ENCODE measurements at places on chromosomes 4 and X.

- no peak for DNase-seq
These were observed 88.4 kb upstream of the SLC7A11 start for GRCh38 chr4:138330531-138330930.

- DNase-seq: no peak
These were observed 47.9 kb downstream of the RBPJ start for GRCh38 chr4:26368685-26369084.

- no peak for DNase-seq
These were observed 421.3 kb downstream of the MID1IP1 start for GRCh38 chrX:39222346-39223113.

- DNase-seq: no peak
These were observed 2.4 kb upstream of the SH3KBP1 start for GRCh38 chrX:19889582-19890342.

- DNase-seq: no peak
These were observed 32.3 kb upstream of the ADAD1 start for GRCh38 chr4:122346503-122346902.

- DNase-seq: no peak
These were observed 590.8 kb downstream of the SPRY1 start for GRCh38 chr4:123987408-123987807.

- no peak for DNase-seq
These were observed 21.1 kb upstream of the HSFX4 start for GRCh38 chrX:149908308-149908707.

- no peak for DNase-seq
These were observed 6.3 kb upstream of the LETM1 start for GRCh38 chr4:1862055-1862911.

- no peak for DNase-seq
These were observed 16.8 kb downstream of the CEP135 start for GRCh38 chr4:55965585-55965984.

- DNase-seq: no peak
These were observed 357.8 kb downstream of the TLL1 start for GRCh38 chr4:166230841-166231240.

DNA sequence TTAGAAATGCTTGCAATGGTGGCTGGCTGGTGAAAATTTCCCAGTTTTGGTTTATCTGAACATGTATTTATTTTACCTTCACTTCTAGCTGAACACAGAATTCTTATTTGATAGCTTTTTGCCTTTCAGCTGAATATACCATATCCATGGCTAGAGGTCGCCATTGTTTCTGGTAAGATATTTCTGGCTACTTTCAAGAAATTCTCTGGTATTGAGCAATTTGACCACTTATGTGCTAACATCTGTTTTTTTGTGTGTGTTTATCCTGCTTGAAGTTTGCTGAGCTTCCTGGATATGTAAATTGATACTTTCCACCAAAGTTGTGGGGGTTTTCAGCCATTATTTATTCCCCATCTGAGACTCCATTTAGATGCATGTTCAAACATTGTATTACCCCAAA, 75.4 kb downstream of the FBXW7 start:
- DNase-seq: no peak

DNA sequence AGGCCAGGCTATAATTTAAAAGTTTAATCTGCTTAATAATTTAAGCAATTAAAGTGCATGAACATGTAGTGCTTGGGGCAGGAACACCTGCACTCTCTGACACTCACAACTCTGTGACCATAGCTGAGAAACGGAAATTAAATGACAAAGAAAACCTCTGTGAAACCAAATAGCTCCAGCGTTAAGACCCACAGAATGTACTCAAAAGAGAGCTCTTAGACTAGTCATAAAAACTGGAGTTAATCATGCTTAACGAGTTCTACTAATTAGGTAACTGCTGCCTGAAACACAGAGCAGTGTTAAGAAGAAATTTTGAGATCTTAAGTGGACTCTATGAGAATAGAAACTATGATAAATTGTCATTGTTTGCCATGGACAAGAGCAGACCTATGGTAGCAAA, 174.4 kb upstream of the SPIN4 start:
- DNase-seq: no peak

GRCh38 chrX:2451501-2452316, 49.1 kb downstream of the DHRSX start:
- DNase-seq: no peak

GRCh38 chrX:78375894-78376293, 48.5 kb upstream of the CYSLTR1 start:
- DNase-seq: no peak

- peak; percentile 38 for DNase-seq
These were observed 325.2 kb downstream of the CAMK2D start for GRCh38 chr4:113436360-113436759.

- peak; percentile 58 for DNase-seq
These were observed 26.9 kb downstream of the IGSF1 start for GRCh38 chrX:131262200-131262599.

GRCh38 chrX:153934762-153935325, at the start of gene NAA10:
Gene NAA10 (minus strand): TSS chrX:153935037. CDS start chrX:153934904, 133 bp downstream.
- peak; percentile 45 for DNase-seq

- no peak for DNase-seq
These were observed 172.0 kb downstream of the FBXO8 start for GRCh38 chr4:174111422-174111821.

DNA sequence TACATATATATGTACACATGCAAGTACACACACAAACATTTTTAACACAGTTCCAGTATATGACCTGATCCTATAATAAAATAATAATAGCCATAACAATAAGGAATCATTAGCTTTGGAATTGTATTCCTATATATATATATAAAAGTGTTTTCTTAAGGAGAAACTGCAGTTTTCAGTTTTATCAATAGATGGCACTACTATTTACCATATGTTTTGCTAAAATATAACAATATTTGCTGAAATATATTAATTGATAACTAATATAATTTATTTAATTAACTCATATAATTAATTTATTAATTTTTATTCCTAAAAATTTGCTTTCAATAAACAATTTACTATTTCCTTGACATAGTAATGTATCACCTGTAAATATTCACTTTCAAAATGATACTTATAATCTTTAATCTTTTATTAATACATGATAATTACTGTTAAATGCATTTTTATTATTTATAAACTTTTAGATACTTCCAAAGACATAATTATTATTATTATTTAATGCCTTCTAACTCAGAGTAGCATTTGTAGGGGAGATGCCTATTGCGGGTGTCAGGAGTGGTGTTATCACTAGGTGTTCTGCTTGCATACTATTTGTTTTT, 599.5 kb downstream of the FSTL5 start:
- DNase-seq: no peak

DNA sequence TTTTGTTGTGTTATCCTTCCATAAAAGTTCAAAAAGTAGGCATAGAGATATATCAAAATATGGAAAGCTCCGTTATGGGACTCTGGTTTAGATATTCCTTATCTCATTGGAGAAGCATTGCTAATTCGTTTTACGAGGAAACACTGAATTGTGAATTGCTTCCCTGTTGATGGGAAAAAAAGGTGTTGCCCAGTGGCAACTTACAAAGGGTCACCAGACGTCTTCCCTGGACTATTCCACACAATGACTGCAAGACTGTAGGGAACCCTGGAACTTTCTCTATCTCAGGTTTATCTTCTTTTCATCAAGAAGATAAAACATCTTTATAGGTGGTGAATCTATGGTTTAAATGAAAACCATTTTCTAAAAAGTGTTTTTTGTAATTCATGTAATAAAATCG, 137.7 kb downstream of the MID1 start:
- no peak for DNase-seq

GRCh38 chr4:183297675-183298074, 22.4 kb downstream of the CLDN22 start:
- no peak for DNase-seq

- no peak for DNase-seq
These were observed 21.1 kb downstream of the ACSL1 start for GRCh38 chr4:184804621-184805020.

DNA sequence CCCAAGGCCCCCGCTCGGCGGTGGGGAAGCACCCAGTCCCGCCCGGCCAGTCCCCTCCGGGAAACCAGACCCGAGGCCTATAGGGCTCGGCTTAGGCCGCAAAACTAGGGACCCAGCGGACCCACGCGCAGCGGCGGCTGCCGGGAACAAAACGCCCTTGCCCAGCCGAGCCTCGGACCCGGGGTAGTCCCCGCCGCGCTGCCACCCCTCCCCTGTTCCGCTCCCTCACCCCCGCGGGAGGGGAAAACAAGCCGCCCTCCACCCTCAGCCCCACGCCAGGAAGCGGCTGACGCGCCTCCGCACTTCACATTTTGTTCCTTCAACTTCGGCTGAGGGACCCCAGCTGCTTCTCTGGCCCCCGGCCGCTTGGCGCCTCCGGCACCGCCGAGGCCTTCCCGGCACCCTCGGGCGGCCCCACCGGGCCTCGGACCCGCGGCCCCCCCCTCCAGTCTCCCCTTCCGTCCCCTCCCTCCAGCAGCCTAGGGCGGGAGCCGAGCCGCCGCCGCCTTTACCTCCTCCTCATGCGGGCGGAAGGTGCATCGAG, 694 bp downstream of the PDS5A start:
- DNase-seq: peak; percentile 0

GRCh38 chr4:141788169-141788915, 152.0 kb downstream of the IL15 start:
- no peak for DNase-seq

- DNase-seq: no peak
These were observed 163.8 kb upstream of the KLF8 start for GRCh38 chrX:56068274-56068758.

DNA sequence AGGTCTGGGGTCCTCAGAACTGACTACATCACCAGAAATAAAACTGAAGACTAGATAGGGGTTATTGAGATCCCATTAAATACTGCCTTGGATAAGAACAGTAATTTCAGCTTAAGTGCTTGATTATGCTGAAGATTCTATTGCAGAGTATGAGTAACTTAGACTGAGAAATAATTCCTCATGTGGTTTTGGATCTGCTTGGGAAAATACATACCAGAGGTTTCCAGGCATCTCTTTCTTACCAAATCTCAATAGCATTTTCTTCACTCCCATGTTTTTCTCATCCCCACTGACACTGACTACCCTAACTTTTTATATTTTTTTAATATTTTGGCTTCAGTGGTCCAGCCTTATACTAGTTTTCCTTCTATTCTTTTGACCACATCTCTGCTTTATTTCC, 92.0 kb upstream of the TEX13D start:
- no peak for DNase-seq

DNA sequence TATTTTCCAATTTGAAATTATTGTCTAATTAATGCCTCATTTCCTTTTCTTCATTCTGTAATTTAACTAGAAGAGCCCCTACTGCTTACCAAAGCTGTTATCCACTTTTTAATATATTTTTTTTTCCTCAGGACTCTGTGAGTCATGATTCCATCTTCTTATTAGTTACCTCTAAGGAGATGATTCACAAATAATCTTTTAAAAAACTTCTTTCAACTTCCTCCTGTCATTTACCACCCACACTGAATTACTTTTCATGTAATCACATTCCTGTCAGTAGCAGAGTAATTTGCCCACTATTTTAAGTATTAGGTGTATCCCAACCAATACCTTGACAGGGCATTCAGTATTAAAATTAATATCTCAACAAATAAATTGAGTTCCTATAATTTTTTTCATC, 470.9 kb upstream of the ADGRL3 start:
- no peak for DNase-seq

- DNase-seq: no peak
These were observed 23.3 kb downstream of the MTHFD2L start for GRCh38 chr4:74181219-74181618.

- DNase-seq: peak; percentile 1
These were observed 485 bp downstream of the AADAT start for GRCh38 chr4:170089274-170089667.

DNA sequence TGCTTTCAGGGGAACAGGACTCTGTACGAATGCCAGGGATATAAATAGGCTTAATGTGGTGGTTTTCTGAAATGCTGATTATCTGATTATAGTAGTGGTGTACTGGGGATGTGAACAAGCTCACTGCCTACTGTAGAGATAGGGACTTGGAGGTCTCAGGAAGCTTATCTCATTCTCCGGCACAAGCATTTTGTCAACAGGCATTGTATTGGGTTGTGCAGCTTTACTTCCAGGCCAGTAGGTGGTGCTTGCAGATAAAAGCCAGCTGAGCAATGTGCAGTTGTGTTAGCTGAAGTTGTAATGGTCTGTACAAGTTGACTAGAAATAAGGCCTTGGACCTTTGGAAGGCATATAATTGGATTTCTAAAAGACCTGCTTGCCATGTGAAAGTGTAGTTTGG, 49.5 kb upstream of the TMLHE start:
- DNase-seq: no peak

GRCh38 chr4:139368998-139369397, 66.7 kb upstream of the NDUFC1 start:
- no peak for DNase-seq

DNA sequence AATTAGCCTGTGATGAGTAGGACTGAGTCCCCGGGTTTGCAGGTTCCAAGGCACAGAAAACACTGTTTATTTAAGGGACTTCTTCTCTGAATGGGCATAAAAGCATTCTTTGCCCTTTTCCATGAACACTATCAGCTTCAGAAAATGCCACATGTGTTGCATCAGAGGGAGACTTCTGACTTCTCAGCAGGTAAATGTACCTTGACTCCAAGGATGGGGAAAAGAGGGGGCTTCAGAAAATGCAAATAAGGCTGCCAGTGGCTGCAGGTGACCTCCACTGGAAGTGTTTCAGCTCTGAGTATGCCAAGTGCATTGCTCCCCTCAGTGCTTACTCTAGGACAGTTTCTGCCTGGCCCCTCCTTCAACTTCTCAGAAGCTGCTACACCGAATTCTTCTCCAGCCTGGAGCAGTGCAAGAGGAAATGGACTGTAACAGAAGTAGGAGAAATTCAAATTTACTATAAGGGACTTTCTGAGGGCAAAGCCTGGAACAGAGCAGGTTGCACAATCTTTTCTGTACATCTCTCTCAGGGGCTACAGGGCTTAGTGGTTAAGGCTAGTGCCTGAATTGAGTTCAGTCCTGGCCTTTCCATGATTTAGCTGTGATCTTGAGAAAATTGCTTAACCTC, 233.2 kb downstream of the PTTG2 start:
- no peak for DNase-seq

DNA sequence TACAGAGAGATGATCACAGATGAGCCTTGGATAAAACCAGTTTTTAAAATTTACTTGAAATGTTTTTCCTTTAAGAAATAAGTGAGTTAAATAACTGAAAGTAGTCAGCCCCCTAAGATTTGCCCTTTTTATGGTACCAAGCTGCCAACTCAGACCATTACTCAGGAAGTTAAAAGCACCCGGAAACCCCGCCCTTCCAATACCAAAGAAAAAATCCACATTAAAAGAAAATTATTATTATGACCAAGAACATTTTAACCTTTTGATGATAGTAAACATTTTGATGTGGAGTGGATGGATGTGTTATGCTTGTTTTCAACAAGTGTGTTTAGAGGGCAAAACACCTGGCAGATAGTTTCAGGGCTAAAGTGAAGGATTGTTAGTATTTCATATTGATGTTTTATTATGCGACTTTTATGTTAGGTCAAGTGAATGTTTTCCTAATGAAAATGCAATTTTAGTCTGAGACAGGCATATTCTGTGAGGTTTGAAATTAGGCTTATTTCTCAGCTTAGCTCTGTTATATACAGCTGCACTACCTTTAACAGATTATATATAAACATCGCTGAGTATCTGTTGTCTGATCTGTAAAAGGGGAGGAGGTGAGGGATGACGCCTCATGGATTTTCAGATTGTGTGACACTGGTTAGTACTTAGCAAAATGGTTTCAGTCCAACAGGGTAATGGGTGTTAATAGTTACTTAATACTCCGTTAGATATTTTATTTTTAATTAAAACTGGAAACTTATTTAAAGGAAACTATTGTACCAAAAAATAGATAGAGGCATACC, 89.0 kb downstream of the KDM6A start:
- no peak for DNase-seq

Measured in NCI-H2171 (cell line).